ENCODE measurements at places on chromosomes 5 and 9. TPM values are rescaled to one million over a fixed set of nuclear protein-coding genes. Genes with fewer than 3 reads are reported as not detected.

- no peak for DNase-seq
These were observed 292.0 kb upstream of the DMRT1 start for GRCh38 chr9:549455-549997.

- DNase-seq = no peak
These were observed 137.7 kb downstream of the SYK start for GRCh38 chr9:90939351-90939750.

GRCh38 chr9:115043632-115044031 is 74.3 kb downstream of the TNC start:
- no peak for DNase-seq

DNA sequence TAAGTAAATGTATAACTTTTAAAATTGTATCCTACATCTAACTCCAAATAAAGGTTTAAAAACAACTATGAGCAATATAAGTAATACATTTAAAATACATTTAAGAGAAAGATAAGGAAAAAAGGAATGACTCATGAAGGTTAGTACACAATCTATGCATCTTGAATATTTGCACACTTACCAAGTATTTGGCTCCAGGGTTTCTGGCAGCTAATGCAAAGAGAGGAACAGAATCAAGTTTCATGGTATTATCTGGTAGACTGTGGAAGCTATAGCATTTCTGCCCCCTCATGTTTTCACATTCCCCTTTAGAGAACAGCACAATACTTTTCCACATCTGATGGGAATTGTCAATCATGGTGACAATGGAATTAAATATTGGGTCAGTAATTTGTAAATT is 132.1 kb downstream of the COX7C start:
- DNase-seq = no peak

GRCh38 chr5:83172655-83173054 is 95.3 kb downstream of the XRCC4 start:
- no peak for DNase-seq

DNA sequence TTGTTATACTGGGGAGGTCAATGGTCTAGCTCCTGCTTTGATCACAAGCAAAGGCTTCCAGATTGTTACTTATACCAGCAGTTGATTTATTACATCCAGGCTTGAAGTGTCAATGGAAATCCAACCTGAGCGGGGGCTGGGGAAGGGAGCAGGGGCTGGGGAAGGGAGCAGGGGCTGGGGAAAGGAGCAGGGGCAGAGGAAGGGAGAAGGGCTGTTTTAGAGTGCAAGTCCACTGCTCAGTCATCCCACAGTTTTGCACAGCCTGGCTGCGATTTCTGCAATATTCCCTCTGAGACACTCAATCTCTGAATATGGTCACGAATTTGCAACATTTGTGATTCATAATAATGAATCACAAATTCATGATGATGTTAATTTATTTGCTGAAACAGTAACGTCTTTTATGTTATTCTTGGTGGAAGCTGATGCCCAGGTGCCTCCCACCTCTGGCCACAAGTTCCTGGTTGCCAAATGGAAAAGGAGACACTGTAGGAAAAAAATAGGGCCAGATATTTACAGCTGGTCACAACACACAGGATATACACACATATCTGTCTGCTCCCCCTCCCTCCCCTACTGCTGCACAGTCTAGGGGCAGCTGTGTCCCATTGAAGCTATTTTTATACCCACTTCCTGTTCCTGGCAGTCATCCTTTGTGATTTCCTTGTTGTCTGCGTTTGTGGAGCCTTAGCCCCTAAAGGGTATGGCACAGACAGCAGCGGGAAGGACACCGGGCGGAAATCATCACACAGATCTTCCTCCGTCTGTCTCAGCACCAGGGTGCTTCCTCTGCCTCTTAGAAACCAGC is 325.1 kb downstream of the GADD45G start:
- no peak for DNase-seq

The FCN2 gene
- total RNA-seq = not detected

The FAM78A gene
- total RNA-seq = 66.0 TPM

The OBP2B gene
- total RNA-seq = not detected

Measured in naive thymus-derived CD4-positive, alpha-beta T cell (primary cell).